Posterior vena cava (tissue), 2 donors: ENCODE measurements at places on chromosomes 7 and 10. TPM values are rescaled to one million over a fixed set of nuclear protein-coding genes. Genes with fewer than 3 reads are reported as not detected.

Gene HMX2
- total RNA-seq, result not detected

Gene NCF1
- total RNA-seq, result 9.3 TPM

Gene MKI67
- 2.0 TPM for total RNA-seq

Gene FAM131B
- total RNA-seq, result 1.1 TPM

Gene CYP17A1
- total RNA-seq, result 1.6 TPM

Gene FAM107B
- 28.4 TPM for total RNA-seq

Gene FAM170B
- total RNA-seq, result not detected

Gene JCAD
- total RNA-seq, result 113 TPM

Gene ITGA8
- total RNA-seq, result 221 TPM

Gene ACSM6
- not detected for total RNA-seq

Gene GBX1
- not detected for total RNA-seq

Gene PDCD11
- total RNA-seq, result 18.2 TPM

Gene SEMA3E
- total RNA-seq, result 2.2 TPM

Gene TMEM196
- total RNA-seq, result 3.6 TPM

Gene TBRG4
- total RNA-seq, result 32.5 TPM

Gene OR6V1
- total RNA-seq, result not detected

Gene ACBD7
- total RNA-seq, result not detected

Gene TBC1D12
- 12.5 TPM for total RNA-seq

Gene ATAD1
- total RNA-seq, result 47.3 TPM

Gene CFAP43
- 0.28 TPM for total RNA-seq

Gene KIF20B
- total RNA-seq, result 3.5 TPM

Gene SLC16A9
- total RNA-seq, result 1.7 TPM

Gene ENTPD1
- 62.5 TPM for total RNA-seq

Gene OIT3
- total RNA-seq, result not detected

Gene CYCS
- total RNA-seq, result 81.4 TPM

Gene ACTL6B
- total RNA-seq, result not detected
